ENCODE measurements at places on chromosomes 4 and X. TPM values are rescaled to one million over a fixed set of nuclear protein-coding genes. Genes with fewer than 3 reads are reported as not detected.
A peak's percentile ranks its signal among the peaks of the same experiment; 100 is the strongest.

GRCh38 chrX:116357329-116357728, 79.1 kb upstream of the SLC6A14 start:
- no peak for DNase-seq

GRCh38 chr4:8201321-8201781, 2.3 kb downstream of the SH3TC1 start:
- DNase-seq, result no peak

- DNase-seq, result no peak
These were observed 471.1 kb upstream of the NWD2 start for GRCh38 chr4:36773467-36773866.

DNA sequence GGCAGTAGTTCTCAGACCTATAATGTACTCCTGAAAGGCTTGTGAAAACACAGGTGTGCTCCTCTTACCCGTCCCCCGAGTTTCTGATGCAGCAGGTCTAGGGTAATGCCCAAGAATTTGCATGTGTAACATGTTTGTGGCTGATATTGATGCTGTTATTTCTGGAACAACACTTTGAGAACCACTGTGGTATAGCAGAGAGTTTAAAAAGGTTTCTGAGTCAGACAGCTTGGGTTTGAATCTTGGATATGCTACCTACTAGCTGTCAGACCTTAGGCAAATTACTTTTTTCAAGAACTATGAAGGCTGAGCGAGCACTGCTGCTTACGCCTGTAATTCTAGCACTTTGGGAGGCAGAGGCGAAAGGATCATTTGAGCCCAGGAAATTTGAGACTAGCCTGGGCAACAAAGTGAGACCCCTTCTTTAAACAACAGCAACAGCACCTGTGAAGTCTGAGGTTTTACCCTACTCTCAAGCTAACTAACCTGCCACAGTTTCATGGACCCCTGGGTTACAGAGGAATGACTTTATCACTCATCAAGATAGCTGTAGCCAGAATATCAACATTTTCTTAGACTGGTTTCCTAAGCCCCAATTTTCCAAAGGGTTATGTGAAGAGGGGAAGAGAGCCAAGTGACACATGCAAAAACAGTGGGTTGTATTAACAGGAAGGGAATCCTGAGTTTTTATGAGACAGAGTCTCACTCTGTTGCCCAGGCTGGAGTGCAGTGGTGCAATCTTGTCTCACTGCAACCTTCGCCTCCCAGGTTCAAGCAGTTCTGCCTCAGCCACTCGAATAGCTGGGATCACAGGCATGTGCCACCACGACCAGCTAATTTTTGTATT, 5.1 kb downstream of the AFF1 start:
- DNase-seq, result peak; percentile 60

GRCh38 chr4:140871368-140871767, 115.2 kb upstream of the TBC1D9 start:
- DNase-seq, result no peak

DNA sequence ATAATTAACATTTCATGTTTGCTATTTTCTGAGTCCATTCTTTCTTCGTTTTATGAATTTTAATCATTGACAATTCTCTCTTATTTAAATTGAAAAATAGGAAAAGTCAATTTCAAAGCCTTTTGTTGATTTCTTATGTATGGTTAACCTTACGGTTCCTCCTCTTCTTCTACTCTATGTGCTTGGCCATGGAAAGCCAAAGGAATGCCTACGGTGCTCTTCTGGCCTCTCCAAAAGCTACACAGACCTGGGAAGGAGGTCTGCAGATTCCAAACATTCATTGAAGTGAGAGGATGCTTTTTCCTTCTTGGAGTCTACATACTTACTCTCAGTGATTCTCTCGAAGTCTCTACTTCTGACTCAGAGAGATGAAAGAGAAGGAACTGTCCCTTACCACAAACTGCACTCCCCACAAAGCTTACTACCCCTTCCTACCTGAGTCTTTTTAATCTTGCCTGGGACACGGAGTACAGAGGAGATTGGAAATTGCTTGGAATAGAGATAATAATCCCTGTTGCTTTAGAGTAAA, 863.1 kb upstream of the FTHL17 start:
- DNase-seq, result no peak

- DNase-seq, result no peak
These were observed 406.8 kb downstream of the SLITRK2 start for GRCh38 chrX:146224442-146224841.

DNA sequence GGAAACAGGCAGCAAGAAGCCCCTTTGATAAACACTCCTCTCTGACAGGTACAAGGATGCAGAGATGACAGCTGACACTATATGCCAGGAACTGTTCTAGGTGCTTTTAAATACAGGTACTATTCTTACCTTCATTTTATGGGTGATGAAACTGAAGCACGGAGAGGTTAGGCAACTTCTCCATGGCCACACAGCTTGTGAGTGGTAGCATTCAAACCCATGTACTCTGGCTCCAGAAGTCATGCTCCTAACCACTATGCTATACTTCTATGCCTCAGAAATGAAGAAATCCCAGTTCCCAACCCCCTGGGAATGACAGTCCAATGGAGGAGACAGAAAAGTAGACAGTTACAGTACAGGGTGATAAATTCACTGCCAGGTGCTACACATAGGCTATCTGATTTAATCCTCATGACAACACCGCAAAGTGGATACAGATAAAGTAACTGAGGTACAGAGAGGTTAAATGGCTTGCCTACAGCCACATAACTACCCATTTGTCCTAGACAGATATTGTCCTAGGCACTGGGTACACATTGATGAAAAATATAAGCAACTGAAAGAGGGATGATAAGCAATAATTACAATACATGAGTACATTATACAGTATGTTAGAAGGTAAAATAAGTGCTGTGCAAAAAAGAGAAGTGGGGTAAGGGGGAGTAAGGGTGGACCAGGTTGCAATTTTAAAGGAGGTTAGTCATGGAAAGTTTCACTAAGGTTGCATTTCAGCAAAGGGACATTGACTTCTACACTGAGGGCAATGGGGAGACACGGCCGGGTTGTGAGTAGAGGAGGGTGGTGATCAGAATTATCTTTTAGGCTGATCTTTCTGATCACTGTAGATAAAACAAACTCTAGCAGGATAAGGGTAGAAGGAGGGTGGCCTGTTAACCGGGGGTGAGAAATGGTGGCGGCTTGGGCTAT, 1.6 kb upstream of the F8 start:
- no peak for DNase-seq

GRCh38 chr4:56859841-56860240, 38.3 kb upstream of the SPINK2 start:
- no peak for DNase-seq

DNA sequence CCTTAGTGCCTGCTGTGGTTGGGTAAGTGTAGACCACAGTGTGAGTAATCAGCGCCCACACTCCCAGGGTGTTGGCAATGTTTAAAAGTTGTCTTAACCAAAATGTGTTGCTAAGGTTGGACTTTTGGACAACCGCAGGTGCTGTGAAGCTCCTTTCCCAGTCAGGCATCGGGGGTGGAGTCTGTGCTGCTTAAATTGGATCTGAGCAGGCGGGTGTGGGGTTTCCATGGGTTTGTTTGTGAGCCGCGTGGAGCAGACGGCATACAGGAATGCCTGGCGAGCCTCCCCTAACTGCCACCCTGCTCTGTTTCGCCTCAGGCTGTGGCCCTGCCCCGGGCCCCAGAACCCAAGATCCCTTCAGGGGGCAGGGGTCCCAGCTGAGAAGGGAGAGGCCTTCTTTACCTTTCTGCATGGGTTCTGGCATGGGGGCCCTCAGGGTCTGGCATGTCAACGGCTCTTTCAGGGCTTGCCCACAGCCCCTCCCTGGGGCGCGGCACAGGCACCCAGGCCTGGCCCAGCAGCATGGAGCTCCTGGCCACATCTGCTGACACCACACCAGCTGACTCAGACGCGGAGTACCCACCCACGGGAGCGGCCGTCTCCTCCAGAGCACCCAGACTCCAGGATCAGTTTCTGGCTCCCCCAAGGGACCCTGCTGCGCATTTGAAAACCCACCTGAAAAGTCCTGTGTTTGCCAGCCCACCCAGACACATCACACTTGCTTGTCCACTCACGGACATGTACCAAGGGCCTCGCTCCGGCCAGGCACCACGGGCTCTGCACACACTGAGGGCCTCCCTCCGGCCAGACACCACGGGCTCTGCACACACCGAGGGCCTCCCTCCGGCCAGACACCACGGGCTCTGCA, 5.1 kb upstream of the SPON2 start:
- DNase-seq, result no peak

GRCh38 chr4:16626945-16627344, 271.5 kb downstream of the LDB2 start:
- DNase-seq, result peak; percentile 98

DNA sequence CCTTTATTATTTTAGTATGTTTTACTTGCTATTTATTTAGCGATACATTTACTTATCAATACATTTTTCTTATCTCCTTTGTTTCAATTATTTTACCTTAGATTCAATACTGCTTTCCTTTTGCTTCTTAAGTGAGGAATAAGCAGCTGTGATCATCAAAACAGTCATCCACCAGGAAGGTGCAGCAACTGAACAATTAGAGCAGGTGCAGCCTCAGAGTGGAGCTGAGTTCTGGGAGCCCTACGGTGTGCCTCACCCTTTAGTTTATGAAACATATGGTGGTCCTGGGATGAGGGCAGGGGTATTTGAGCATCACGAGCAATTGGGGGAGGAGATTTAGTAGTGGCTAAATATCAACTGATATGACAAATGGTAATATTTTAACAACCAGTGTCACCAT, 111.0 kb downstream of the FRYL start:
- DNase-seq, result no peak

GRCh38 chr4:96455045-96455720, 615.3 kb downstream of the PDHA2 start:
- DNase-seq, result no peak

DNA sequence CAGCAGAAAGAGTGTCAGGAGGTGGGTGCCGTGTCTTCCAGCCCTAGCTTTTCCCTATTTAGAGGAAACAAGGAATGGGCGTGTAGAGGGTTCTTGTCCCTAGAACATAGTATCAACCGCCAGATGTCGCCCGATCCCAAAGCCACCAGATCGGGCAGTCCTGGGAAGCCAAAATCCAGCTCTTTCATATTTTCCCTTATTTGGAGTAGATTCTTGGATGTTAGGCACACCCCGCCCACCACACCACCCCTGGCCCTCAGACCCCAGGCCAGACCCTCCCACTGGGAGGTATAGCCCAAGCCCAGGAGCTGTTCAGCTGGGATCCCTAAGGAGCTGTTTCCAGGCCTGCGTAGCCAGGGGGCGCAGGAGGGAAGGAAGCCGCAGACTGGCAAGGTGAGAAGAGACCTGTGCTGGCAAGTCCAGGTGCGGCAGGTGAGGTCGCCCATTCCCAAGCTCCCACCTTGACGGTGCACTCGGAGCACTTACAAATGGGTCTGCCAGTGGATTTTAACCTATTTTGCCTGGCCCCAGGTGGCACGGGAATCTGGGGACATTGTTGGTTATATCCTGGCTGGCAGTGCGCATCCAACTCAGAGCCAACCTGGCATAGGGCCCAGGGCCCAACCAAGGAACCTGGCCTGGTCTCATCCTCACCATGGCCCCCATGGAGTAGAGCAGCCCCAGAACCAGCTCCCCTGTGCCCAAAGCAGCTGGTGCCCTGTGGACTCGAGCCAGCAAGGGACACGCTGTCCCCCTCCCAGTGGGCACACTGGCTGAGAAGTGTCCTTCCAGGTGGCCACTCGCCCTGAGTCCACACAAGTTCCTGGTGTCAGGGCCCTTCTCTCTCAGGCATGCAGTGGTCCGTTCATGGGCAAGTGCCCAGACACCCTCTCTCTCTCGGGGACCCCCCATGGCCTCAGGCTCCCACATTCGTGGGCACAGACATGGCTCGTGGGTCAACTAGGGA, 811 bp downstream of the FLNA start:
- peak; percentile 83 for DNase-seq

DNA sequence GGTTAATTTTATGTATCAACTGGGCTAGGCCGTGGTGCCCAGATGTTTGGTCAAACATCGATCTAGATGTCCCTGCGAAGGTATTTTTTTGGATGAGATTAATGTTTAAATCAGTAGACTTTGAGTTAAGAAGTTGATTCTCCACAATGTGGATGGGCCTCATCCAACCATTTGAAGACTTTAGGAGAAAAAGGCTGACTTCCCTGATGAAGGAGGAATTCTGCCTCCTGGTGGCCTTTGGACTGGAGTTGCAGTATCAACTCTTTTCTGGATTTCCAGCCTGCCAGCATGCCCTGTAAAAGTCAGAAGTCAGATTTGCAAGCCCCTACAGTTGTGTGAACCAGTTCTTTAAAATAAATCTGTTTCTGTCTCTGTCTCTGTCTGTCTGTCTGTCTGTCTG, 91.4 kb downstream of the STK32B start:
- peak; percentile 66 for DNase-seq

GRCh38 chr4:156100651-156101050, 147.0 kb upstream of the CTSO start:
- peak; percentile 28 for DNase-seq

MAGEB1 gene
- not detected for total RNA-seq

CXCL3 gene
- total RNA-seq, result not detected

ITGB1BP2 gene
- 3.0 TPM for total RNA-seq

PPEF2 gene
- not detected for total RNA-seq

FAM184B gene
- total RNA-seq, result 0.18 TPM

All from IMR-90 (cell line).